ENCODE measurements at places on chromosomes 4 and X.
A peak's percentile ranks its signal among the peaks of the same experiment; 100 is the strongest.

DNA sequence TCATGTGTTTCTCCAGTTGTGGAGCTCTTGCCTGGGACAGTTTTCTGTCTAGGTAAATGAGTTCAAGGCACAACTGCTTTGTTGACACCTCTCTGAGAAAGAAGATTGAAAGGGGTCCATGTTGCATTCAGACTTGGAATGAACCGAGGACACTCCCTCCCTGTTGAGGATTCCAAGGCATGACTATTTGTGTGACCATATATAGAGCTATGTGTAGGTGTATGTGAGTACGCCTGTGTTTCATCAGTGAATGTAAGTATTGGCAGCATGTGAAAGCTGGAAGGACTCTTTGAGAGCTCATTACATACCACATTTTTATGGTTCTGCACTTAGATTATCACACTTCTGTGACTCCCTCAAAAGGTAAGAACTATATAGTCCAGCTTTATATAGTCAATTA, 3.4 kb downstream of the HEPH start:
- DNase-seq: peak; percentile 25

- DNase-seq: no peak
Observed at GRCh38 chr4:17515445-17516407, 761 bp downstream of the CLRN2 start.

DNA sequence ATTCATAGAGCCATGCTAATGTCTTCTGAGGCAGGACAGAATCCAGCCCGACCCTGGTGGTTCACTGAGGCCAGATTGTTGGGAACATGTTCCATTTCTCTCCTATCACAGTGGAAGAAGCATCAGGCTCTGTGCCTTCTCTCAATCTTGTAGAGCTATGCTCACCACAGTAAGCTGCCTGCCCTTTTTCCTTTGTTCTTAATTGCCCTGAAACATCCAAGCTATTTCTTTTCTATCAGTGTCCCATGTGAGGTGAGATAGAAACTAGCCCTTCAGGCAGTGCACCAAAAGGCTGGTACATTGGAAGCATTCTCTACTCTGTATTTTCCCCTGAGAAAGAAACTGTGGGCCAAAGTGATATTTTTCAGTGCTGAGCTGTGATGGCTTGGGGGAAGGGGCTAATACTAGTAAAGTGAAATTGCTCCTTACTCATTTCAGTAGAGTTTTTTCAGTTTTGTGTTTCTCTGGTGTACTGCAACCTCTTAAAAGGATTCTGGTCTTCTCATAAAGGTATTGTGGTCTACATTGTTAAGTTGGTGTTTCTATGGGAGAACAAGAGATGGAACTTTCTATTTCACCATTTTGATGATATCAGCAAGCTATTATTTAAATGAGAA, 611.2 kb downstream of the RPA4 start:
- DNase-seq: no peak

- DNase-seq: no peak
Observed at GRCh38 chr4:102441978-102442911, 58.9 kb upstream of the NFKB1 start.

DNA sequence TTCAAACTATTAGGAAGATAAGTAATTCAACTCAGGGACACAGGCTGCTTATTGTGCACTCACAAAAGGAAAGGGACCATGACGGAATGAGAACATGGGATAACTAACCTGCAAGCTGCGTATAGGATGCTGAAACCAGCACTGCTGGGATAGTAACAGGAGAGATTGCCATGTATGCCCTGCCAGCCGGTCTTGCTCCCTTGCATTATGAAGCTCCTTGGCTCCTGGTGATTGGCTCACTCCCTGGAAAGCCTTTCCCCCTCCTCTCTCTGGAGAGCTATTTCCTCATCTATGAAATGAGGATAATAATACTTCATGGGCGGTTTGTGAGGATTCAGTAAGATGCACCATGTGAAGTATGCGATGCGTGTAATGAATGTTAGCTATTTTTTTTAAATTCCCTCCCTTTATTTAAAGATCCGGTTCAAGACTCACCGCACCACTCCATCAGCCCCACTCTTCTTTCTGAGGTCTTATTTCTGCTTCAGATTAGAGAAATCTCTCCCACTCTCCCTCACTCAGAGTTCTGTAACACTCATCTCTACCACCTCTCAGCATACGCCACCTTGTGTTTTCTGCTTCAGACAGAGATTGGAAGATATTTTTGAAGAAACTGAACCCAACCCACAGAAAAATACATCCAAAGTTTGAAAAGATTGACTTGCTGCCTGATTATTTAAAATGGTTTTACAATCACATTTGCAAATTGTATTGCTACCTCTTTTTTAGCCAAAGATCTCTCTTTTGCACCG, 18.4 kb downstream of the MSMO1 start:
- DNase-seq: peak; percentile 46

DNA sequence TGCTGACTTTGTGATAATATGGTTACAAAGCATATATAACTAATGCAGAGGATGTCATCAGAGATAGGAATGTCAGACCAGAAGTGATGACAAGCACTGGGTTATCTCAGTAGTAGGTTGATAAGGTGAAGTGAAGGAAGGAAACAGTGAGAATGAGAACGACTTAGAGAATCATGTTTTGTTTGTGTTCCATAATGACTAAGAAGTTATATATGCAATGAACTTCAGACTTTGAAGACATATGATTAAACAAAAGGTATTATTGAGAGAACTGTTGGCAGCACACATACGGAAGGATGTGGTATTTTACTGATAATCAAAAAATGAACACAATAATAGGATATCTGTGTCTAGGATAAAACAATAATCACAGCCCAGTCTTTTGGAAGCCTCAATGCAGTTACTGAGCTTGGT, 18.3 kb upstream of the HHIP start:
- peak; percentile 83 for DNase-seq

DNA sequence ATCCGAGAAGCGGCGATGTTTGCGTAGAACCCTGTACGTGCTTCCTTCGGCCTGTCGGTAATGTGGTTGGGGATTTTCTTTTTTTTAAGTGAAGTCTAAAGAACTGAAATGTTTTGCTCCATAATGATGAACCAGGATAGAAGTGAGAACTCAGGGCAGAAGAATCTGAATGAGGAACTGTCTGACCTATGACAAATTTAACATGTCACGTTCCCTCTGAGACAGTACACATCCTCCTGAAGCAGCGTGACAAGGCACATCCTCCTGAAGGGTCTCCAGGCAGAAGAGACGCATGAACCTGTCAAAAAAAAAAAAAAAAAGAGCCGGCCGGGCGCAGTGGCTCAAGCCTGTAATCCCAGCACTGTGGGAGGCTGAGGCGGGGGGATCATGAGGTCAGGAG, 6.2 kb downstream of the CSF2RA start:
- DNase-seq: no peak

DNA sequence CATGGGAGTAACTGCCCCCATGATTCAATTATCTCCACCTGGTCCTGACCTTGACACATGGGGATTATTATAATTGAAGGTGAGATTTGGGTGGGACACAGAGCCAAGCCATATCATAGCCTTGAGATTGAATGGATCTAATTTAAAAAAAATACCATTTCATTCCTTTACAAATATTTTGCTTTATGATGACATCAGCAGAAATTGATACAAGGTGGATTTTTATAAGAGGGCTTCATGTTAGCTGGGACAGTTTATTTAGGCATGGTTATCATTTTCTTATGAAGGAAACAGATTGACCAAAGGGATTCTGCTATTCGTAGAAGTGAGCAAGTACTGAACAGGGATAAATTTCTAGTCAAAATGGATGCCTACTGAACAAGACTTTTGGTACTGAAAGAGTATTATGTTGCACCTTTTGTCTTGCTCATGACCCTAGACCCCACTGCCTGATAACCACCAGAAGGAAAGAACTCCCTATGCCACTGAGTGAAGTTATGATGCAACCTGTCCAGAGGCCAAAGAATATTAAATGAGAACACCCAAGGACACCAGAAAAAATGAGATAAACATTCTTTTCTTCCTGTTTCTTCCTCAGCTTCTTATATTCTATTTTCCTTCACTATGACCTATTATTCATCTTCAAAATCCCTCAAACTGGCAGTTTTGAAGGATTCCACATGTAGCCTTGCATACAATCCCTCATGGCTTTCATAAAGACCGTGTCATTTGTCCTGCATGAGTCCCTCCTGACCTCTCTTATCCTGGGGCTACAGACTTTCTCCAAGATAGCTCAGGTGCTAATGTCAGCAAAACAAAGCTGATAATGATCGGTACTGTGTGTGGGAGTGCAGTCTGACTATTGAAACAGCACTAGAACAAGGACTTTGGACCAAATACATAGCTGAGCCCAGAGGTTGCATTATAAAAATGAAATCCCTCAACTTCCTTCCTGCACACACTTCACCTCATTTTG, 118.3 kb downstream of the AFF2 start:
- no peak for DNase-seq
